ENCODE measurements at places on chromosomes 2 and 18. TPM values are rescaled to one million over a fixed set of nuclear protein-coding genes. Genes with fewer than 3 reads are reported as not detected.

The CHRND gene
- not detected for total RNA-seq

The RIT2 gene
- total RNA-seq: not detected

The RPS27A gene
- total RNA-seq: 562 TPM

DNA sequence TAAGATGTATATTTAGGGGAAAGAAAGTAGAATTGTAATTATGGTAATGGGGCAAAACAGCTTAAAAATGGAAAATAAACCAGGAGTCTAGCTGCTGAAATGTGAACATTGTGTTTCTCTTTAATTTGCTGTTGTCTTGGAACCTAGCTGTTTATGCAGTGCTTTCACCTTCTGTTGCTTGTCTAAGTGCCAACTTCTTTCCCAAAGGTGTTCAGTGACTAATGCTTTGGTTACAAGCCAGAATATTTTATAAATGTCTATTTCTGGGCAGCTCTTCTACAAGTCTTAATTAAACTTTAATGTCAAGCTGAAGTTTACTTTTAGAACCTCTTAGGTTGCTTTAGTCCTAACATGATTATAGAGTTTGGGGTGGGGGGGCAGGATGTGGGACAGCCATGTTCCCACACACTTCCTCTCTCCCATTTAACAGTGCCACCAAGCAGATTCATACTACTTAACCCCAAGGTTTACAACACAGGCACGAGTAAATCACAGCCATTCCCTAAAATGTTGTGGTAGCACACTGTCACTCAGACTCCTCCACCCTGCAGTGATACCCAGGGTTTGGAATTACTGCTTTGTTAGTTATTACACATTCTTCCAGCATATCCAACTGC lies 60.6 kb downstream of the ITGA4 start:
- DNase-seq: no peak

DNA sequence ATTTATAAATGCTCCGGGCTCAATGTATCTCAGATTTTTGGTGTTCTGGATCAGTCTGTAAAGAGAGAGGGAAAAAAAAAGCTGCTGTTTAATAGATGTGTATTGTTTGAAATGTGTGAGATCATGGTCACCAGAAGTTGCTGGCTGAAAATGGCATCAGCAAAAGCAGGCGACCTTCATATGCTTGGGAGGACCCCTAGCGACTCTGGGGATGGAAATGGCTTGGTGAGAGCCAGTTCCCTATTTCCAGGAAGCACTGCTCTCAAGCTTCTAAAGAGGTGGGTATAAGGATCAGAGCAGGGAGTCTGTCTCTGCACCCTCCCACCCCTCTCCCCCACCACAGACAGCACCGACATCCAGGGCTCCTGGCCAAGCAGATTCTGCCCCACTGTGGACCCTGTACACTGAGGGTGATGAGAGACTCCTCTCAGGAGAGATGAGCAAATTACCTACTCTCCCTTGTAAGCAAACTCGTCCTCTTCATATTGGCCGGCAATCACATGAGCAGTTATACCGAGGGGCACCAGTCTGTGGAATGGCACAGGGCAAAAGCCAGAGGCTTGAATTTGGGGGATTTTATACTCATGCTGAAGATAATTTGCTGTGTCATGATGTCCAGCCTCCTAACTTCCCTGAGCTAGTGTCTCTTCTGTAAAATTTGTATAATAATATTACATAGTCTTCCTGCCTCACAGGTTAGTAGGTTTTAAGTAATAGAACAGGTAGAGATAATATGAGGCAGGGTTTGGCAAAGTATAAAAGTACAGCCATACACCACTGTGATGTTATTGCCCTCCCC lies 29.6 kb downstream of the LHCGR start:
- no peak for DNase-seq

GRCh38 chr2:165203689-165204559 lies at the start of gene SCN3A:
Gene SCN3A, minus strand, starts transcription at chr2:165204050. Its CDS starts 27,656 bp downstream, at chr2:165176394.
- no peak for DNase-seq

- no peak for DNase-seq
Measured at GRCh38 chr2:215839309-215839708, 174.0 kb downstream of the MREG start.

DNA sequence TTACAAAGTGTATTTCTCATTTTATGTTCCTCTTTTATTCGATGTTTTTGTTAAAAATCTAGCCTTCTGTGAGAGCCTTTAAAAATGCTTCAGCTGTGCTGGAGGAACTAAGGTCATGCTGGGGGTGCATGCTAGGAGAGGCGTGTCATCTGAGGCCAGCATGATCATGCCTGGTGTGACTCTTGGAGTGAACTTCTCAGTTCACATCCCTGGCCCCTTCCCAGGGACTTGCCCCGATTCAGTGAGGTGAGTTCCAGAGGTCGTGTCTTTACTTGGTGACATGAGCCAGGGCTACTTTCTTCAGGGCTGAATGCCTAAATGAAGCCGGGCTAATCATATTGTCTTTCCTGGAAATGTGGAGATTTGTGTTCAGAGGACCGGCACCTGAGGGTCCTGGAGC lies 264.9 kb downstream of the MREG start:
- peak; percentile 31 for DNase-seq
